Natural killer cell treated with Interleukin-12 subunit alpha and Interleukin-12 subunit beta and Interleukin-15 and Interleukin-18, amount 100 ng/mL, for 72 hours (primary cell): ENCODE measurements at places on chromosomes 6 and 20.

GRCh38 chr20:43198607-43199006 is 8.9 kb upstream of the PTPRT start:
- no peak overlapping the region for H3K4me3 ChIP-seq
- no peak overlapping the region for H3K27ac ChIP-seq
- no peaks in the 10 kb centered on the region for H3K36me3 ChIP-seq
- no peak for DNase-seq
- no peaks in the 10 kb centered on the region for H3K4me1 ChIP-seq
- peaks cover 7% of the 10 kb centered on the region for H3K27me3 ChIP-seq

DNA sequence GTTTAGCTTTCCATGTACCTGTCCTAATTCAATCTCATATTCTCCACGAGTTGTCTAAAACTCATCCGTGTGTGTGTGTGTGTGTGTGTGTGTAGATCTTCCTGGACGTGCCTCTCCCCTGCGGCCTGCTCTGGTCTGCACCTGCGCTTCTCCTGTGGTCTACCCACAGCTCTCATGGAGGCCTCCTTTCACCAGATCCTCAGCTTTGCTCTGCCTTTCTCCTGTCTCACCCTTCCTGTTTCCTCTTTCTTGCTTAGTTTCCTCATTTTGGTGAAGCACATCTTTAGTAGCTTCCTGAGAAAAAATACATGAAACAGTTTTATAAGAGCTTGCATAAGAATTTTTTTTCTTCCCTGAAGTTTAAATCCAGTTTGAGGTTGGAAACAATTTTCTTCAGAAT is 18.1 kb downstream of the SLX4IP start:
- H3K27ac ChIP-seq, result peak overlapping the region; percentile 43
- H3K4me1 ChIP-seq, result peaks cover 13% of the 10 kb centered on the region
- H3K36me3 ChIP-seq, result peaks cover 9% of the 10 kb centered on the region
- DNase-seq, result no peak

DNA sequence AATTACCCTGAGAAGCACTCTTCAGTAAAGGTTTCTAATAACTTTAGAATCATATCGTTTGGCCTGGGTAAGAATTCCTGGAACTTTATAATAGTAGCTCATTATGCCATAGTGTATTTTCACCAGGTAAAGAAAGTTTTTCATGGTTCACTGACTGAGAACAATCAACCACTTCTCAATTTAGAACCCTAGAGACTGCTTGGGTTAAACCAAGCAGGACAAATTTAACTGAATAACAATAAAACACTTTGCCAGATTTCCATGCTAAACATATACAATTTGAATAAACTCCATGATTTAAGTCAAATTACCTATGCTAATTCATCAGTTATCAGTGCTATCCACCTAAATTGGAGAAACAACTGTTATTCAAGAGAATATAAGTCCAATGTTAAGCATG is 99.4 kb downstream of the PLG start:
- no peak overlapping the region for H3K27ac ChIP-seq
- H3K27me3 ChIP-seq, result no peaks in the 10 kb centered on the region
- H3K4me1 ChIP-seq, result no peaks in the 10 kb centered on the region

GRCh38 chr6:81756690-81757089 is 4.2 kb upstream of the TENT5A start:
- H3K36me3 ChIP-seq, result no peaks in the 10 kb centered on the region
- H3K4me1 ChIP-seq, result peaks cover 13% of the 10 kb centered on the region
- no peak overlapping the region for H3K4me3 ChIP-seq
- no peak for DNase-seq

DNA sequence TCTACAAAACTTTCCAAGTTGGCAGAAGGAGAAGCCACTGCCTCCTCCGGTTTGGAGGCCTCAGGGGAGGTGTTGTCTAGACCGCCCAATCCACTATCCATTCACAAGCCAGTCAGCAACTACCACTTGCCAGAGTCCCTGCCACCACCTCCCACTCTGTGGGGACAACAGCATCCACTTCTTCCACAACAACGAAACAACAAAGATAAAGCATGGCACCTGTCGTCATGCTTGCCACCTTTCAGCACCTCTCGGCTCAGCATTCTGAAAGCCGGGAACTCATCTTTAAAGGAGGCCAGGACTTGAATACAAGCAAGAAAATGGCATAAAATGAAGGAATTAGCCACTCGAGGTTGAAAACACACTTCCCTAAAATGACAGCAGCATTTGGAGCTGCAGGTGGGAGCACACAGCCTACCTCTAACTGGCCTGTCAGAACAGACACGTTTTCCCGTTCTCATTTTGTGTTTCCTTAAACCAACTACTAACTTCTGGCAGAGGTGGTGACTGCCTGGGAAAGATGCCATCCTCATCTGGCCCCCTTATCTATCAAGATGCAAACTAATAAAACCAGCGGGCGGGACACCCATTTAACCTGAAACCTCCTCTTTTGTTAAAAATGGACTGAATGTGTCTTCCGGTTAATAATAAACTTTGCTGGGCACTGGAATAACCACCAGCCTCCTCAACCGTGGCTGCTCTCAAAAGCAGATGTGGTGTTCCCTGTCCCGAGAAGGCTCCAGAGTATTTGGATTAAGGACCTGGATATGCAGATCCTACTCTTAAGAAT is 21.7 kb downstream of the YTHDF1 start:
- DNase-seq, result no peak
- no peak overlapping the region for H3K27ac ChIP-seq
- H3K36me3 ChIP-seq, result no peaks in the 10 kb centered on the region
- H3K4me3 ChIP-seq, result no peak overlapping the region
- H3K27me3 ChIP-seq, result no peaks in the 10 kb centered on the region

DNA sequence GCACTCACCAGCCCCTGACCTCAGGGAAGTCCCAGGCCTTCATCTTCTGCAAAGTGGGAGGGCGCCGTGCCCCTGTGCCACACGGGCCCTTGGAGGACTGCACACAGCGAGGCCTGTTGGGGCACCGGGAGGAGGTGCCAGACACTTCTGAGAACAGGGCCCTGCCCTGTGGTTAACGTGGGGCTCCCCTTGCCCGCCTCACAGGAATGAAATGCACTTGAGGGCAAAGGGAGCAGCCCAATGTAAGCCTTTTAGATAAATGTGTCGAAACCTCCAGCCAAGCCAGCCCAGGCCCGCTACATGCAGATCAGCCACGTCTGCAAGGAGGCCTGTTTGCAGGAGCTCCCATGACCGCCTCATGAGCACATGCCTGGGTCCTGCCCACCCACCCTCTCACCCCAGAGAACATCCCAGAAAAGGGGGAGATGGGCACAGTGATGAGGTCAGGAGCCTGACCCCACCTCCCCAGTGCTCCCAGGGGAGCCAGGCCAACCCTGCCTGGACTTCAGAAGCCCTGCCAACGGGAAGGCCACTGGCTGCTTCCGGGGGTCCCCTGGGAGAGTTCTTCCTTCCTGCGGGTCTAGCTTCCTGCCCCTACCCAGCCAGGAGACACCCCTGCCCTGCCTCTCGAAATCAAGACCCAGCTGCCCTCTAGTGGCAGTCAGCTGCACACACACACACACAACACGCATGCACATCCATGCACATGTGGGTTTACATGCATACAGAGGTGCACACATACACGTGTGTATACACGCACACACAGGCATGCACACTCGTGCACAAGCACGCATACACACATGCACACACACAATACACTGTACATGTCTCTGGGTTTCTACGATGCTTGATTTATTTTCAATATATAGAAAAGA is 178.7 kb downstream of the TAF4 start:
- no peaks in the 10 kb centered on the region for H3K36me3 ChIP-seq
- no peak overlapping the region for H3K27ac ChIP-seq
- no peak overlapping the region for H3K4me3 ChIP-seq
- peaks cover 14% of the 10 kb centered on the region for H3K27me3 ChIP-seq

- no peaks in the 10 kb centered on the region for H3K27me3 ChIP-seq
- H3K4me3 ChIP-seq, result no peak overlapping the region
- H3K4me1 ChIP-seq, result peaks cover 31% of the 10 kb centered on the region
- H3K27ac ChIP-seq, result peak overlapping the region; percentile 84
- H3K36me3 ChIP-seq, result no peaks in the 10 kb centered on the region
- DNase-seq, result no peak
Observed at GRCh38 chr6:109060571-109060970, 34.1 kb downstream of the SESN1 start.

DNA sequence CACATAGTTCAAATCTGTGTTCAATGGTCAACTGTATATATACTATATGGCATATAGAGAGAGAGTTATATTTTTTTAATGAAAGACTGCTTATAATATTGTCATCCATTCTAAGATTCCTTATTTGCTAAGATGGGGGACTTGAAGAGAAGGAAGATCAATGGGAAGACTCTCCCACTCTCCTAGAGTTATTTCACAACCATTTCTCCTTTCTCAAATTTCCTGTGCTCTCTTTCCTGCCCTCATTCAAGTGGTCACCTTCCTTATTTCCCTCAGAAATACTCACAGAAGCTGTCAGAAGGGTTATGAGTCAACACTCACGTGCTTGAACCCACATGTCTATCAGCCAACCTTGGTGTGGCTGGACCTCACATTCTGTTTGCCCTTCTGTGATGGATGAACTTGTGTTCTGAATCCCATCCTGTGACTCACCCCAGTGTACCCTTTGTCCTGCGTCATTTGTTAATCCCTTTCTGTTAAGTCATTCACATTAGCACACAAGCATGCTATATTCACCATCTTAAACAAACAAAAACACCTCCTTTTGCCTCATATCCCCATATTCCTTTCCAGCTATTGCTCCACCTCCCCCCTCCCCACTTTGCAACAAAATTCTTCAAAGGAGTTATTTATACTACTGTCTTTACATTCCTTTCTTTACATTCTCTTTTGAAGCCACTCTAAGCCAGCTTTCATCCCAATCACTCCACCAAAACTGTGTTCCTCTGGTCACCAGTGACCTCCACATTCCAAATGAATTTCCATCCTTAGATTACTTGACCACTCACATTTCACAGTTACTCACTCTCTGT is 279.3 kb upstream of the TCF21 start:
- H3K4me3 ChIP-seq, result no peak overlapping the region
- no peak for DNase-seq
- H3K4me1 ChIP-seq, result no peaks in the 10 kb centered on the region

DNA sequence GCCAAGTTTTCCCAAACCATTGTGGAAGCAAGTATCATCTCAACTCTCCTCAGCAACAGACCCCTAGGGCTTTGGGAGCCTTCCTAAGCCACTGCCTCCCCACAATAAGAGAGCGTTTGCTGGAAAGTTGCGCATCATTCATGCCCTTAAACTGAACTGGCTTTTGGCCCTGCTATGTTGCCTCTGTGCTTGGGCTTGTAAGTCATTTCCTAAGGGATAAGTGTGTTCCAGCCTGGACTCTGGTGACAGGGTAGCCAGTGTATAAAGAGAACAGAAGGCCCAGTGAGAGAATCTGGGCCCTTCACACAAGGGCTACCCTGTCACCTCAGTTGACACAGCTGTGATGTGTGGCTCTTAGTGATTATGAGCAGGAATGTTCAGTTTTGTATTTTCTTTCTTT is 77.8 kb downstream of the COL9A1 start:
- H3K27me3 ChIP-seq, result peaks cover 13% of the 10 kb centered on the region
- no peaks in the 10 kb centered on the region for H3K36me3 ChIP-seq
- no peaks in the 10 kb centered on the region for H3K4me1 ChIP-seq
- no peak overlapping the region for H3K4me3 ChIP-seq
- DNase-seq, result no peak

DNA sequence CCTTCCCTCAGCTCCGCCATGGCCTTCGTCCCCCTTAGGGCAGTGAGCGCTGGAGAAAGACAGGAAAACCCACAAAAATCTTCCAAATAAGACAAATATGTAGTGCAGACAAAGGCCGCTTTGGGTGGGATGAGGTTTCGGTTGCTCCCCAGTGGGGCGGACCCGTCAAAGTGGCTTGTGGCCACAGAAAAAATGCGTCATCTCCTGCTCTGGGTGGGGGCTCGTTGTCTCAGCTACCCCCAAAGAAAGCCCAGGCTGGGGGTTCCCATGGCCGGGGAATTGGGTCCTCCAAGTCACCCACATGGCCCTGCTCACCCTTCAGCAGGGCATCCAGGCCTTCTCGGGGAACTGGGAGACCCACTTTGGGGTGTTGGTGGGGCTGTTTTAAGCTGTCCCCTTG is 21.9 kb upstream of the SCUBE3 start:
- peaks cover 10% of the 10 kb centered on the region for H3K4me1 ChIP-seq
- H3K4me3 ChIP-seq, result peak overlapping the region; percentile 60
- H3K36me3 ChIP-seq, result no peaks in the 10 kb centered on the region
- H3K27me3 ChIP-seq, result peaks cover 10% of the 10 kb centered on the region
- no peak overlapping the region for H3K27ac ChIP-seq
- no peak for DNase-seq
